Stimulated activated CD4-positive, alpha-beta T cell treated with anti-CD3 and anti-CD28 coated beads, Interleukin-1b, Interleukin-23, amount 100 ng/mL, for 24 hours (primary cell): ENCODE measurements at places on chromosomes 13 and 19.

GRCh38 chr19:18889949-18890745 lies 5.8 kb downstream of the CERS1 start:
- DNase-seq = no peak

DNA sequence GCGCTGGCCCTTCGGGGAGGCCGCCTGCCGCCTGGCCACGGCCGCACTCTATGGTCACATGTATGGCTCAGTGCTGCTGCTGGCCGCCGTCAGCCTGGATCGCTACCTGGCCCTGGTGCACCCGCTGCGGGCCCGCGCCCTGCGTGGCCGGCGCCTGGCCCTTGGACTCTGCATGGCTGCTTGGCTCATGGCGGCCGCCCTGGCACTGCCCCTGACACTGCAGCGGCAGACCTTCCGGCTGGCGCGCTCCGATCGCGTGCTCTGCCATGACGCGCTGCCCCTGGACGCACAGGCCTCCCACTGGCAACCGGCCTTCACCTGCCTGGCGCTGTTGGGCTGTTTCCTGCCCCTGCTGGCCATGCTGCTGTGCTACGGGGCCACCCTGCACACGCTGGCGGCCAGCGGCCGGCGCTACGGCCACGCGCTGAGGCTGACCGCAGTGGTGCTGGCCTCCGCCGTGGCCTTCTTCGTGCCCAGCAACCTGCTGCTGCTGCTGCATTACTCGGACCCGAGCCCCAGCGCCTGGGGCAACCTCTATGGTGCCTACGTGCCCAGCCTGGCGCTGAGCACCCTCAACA lies 1.2 kb downstream of the F2RL3 start:
- no peak for DNase-seq

DNA sequence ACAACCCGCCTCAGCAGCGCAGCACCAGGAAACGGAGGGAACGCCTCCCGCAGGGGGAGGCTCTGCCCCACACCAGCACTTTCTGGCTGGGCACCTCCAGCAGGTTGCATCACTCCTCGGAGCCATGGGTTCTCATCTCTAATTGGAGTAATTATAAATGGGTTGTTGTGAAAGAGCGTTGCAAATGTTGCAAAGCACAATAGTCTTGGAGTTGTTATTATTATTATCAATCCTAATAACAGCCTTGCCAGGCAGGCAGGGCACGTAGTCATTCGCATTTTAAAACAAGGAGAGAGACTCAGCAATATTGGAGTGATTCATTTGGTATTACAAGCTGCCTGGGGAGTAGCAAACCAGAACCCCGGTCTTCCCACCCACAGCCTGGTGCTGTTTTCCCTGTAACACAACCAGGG lies 108.6 kb upstream of the GJB6 start:
- DNase-seq = no peak

DNA sequence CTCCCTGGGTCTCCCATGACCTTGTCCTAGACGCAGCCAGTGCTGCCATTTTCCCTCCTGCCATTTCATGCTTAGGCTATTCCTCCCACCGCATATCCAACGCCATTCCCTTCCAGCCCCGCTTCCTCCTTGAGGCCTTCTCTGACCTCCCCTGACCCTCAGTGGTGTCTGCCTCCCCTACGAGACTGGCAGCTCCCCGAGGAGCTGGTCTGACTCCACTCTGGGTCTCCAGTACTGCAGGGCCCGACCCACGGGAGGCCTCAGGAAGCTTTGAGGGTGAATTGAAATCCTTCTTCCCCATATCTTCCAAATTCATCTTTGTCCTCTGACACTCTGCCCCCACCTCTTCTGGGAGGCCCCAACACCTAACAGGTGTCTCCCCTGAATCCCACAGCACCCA lies 708 bp downstream of the KLK15 start:
- DNase-seq = no peak

GRCh38 chr13:19071161-19071936 lies 110.3 kb downstream of the TUBA3C start:
- no peak for DNase-seq
